NCI-H2227 treated with DMSO at 0.1 percent for 48 hours (cell line): ENCODE measurements at places on chromosomes 11 and 22.

DNA sequence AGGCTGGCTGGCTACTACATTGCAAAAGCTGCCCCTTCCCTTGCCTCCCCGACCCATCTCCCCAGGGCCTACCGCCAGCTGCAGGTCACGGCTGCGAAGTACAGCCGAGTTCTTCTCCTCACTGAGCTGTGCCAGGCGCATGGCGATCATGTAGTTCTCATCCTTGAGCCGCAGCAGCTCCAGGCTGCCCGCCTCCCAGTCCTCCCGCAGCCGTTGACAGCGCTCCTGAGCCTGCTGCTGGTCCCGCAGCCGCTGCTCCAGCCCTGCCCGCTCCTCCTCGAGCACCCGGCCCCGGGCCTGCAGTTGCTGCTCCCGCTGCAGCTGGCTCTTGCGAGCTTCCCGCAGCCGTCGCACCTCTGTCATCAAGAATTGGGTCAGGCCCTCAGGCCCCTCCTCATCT lies 3.3 kb downstream of the CARD10 start:
- no peak for DNase-seq

DNA sequence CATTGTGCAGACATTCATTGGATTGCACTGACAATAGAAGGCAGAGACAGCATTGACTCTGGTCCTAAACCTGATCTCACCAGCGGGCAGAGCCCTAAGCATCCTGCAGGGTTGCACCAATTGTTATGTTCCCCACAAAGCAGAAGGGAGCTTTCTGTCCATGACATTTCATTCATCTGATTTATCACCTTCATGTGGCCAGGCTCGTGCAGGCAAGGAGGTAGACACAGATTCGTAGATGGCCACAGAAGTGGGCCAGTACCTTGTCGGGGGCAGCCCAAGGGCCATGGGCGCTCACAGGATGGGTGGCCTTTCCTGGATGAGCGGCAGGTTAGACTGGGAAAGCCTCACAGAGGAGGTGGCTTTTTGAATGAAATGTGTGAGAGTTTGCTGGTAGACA lies 2.9 kb downstream of the TSKU start:
- no peak for DNase-seq

DNA sequence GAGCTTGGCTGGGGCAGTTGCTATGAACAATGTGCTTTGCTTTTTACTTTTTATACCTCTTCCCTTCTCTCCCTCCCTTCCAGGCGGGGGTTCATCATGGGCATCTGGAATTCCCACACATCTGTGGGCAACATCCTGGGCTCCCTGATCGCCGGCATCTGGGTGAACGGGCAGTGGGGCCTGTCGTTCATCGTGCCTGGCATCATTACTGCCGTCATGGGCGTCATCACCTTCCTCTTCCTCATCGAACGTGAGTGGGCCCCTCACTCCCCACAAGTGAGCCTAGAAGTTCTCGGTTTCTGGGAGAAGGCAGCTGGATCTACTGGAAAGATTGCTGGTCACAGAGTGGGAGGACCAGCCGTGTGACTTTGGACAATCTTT lies 17.4 kb downstream of the SLC37A2 start:
- no peak for DNase-seq

DNA sequence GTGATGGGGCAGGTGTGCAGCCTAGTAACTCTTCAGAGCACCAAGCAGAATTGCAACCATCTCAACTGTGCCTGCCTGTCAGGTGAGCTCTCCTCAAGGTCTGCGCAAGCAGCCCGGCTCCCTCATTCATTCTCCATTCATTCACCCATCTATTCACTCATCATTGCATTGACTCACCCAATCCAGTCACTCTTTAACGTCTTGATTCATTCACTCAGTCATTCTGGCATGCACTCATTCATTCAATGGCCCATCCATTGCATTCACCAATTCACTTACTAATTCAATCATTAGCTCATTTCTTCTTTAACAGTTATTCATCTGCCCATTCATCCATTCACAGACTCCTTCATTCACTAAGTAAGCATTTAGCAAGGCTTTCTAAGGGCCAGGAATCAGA lies 111.8 kb downstream of the PDE2A start:
- no peak for DNase-seq

DNA sequence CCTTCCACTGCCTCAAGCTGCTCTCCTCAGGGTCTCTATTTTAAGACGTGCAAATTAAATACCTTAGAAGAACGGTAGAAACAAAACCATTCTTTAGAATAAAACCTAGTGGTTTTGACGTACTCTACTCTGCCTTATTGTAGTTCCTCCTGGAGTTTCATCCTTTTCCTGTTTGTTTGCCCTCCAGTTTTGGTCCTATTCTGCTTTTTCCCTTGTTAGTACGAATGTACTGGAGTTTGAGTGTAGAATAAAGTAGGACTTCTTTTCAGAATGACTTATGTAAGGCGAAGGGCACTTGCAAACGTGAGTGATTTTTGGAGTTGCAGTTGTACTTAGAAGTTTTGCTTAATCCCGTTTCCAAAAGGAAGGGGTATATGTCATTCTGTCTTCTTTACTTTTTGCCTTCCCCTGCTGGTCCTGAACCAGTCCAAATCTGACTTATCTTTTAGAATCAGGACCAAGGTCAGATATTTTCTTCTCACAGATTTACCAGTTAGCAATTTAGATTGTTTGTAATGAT lies 1.4 kb downstream of the SIK2 start:
- DNase-seq, result no peak

DNA sequence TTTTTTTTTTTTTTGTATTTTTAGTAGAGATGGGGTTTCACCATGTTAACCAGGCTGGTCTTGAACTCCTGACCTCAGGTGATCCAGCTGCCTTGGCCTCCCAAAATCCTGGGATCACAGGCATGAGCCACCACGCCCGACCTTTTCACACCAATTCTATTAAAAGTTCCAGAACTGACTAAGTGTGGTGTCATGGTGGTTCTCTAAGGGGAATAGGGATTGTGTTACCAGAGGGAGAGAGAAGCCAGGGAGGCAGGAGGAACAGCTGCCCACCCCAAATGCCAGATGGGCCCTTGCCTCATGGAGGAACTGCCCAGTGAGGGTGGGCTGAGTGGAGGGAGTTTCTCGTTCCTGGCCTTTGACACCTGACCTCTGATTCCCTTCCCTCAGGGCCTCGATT lies 5.9 kb downstream of the RPS6KA4 start:
- DNase-seq, result no peak

DNA sequence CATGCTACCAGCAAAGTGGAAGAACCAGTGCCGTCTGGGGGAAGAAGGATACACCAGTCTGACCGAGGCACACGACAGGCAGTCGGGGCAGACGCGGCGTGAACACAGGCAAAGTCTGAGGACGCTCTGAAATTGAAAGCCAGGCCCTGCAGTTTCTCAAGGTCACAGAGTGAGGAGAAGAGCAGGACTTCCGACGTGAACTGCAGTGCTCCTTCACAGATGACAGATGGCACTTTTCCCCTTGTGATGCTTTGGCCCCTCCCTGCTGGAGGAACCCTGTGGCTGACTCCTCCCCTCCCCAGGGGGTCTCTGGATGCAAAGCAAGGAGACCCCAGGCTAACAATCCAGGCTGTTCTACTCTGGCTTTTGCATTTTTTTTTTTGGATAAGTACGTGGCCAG lies 19.6 kb upstream of the JAM3 start:
- no peak for DNase-seq

DNA sequence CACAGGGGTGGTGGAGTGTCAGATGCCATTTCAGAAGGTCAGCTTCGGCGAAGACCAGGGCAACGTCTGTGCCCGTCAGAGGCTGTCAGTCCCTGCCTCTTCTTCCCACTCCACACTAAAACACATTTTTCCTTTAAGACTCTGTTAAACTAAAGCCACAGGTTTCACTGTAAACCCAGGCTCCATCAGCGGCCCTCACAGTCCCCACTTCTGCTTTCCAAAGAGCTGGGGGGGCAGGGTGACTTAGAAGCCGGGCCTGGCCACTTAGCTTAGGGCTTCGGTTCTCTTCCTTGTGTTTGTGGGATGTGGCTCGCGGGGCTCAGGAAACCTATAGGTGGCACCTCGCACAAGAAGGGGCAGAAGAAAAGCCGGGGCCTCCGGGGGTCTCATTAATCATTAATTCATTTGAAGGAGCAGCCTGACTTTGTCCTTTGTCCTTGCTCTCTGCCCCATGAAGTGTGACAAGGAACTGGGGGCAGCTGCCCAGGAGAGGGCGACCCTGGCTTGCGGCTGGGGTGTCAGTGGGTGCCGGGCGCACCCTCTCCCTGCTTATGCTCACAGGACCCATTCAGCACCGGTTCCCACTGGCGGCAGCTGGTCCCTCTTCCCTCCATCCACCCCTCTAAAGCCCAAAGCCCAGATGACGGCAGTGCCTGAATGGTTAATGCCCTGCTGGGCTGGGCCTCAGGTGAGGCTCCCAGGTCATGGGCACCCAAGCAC lies 4.1 kb downstream of the SLC25A45 start:
- DNase-seq, result no peak

DNA sequence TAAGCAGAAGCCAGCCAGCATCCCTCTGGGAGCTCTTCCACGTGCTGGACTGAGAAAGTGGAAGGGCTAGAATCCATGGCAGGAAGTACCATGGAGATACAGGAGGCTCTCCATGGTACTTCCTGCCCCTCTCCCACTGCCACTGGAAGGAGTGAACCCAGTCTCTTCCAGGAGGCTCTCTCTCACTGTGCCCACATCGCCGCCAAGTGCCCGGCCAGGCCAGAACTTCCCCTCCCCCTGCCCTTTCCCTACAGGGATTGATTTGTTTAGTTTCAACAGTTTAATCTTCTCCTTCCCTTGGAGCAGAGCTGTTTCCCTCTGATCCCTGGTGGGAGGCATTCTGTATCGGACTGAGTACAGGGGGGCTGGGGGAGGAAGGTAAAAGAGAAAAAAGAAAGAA lies 133.6 kb downstream of the DSCAML1 start:
- DNase-seq, result no peak

DNA sequence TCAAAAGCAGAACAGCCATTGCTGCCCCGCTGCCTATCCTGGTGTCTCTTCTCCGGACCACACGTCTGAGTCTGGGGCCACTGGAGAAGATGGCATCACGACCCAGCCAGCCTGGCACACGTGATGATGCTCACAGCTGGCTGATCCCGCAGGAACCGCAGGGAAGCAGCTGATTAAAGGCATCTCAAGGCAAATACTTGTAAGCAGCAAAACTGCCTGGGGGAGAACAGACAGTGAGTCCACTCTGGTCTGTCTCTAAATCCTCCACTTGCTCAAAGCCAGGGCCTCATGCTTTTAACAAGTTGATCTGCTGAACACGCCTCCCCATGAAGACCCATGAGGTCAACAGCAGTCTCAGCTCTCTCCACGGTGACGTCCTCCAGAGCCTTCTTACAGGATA lies 108.6 kb downstream of the BRD1 start:
- no peak for DNase-seq

DNA sequence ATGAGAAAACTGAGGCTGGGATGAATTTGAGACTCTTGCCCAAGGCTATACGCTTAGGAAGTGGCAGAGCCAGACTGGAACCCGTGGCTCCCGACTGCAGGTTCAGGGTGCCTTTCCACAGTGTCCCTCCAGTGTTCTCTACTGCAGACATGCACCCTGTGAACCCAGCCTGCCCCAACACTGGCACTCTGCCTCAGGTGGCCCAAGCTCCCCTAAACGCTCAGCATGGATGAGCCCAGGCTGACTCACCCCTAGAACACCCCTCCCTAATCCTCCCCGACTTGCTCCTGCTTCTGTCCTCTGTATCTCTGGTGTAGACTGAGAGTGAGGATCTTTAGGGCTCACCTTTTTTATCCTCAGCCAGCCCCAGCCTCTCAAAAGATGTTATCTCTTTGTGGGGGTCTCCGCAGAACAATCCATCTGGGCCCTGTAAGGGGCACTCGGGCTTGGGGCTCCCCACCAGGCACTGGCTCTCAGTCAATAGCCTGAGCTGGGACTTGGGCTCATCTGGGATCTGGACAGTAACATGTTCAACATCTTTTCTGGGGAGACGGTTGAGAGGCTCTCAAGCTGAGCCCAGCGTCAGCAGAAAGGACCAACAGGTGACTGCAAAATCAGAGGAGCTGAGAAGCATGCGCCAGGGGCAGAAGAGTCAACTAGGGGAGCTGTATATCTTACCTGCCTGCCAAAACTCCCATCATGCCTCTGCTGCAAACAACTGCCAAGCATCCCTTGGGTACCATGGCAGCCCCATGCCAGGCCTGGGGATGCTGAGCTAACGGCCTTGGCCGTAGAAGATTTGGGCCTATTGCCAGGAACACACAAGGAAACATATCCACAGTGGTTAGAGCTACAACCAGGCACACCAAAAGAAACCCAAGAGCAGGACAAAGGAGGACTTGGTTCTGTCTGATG lies 176.2 kb downstream of the BUD13 start:
- no peak for DNase-seq

- DNase-seq, result no peak
Observed at GRCh38 chr22:24883432-24883831, 63.1 kb downstream of the LHFPL7 start.

- DNase-seq, result no peak
Observed at GRCh38 chr22:42719656-42720262, 911 bp downstream of the A4GALT start.

- no peak for DNase-seq
Observed at GRCh38 chr11:69913591-69914285, 94.5 kb upstream of the FGF3 start.

GRCh38 chr11:67642173-67643120 lies 2.9 kb upstream of the TBX10 start:
- DNase-seq, result no peak

- no peak for DNase-seq
Observed at GRCh38 chr11:6333095-6333494, 12.8 kb upstream of the CAVIN3 start.

GRCh38 chr22:31829505-31829904 lies 75.7 kb downstream of the DEPDC5 start:
- DNase-seq, result no peak

GRCh38 chr22:50665738-50666137 lies 6.9 kb upstream of the SHANK3 start:
- no peak for DNase-seq

DNA sequence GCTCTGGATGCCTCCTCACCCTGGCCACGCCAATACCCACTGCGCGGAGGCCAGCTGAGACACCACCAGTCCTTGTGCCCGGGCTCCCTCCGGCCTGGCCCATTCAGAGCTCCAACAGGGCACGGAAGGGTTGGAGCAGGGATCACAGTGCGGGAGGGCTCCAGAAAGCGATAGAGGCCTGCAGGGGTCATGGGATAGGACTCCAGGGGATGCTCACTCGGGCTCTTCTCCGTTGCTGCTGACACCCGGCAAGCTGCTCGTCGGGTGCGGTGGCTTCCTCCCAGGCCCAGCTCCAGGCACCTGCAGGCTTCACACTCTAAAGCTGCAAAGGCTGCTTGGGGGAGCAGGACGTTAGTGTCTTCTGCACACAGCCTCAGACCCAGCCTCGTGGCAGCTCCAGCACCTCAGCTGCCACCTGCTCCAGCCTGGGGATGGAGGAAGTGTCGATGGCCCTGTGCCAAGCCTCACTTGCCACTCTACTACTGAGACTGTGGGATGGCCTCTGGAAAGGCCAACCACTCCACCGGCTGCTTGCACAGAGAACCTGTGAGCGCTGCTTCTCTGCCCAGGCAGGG lies 10.6 kb downstream of the WNT7B start:
- DNase-seq, result no peak

- no peak for DNase-seq
Observed at GRCh38 chr22:47396515-47396914, 634.1 kb downstream of the TBC1D22A start.

- no peak for DNase-seq
Observed at GRCh38 chr22:24752088-24752623, 22.4 kb downstream of the PIWIL3 start.

- no peak for DNase-seq
Observed at GRCh38 chr22:46774980-46775849, 12.8 kb downstream of the TBC1D22A start.
